ENCODE measurements at places on chromosomes 13 and 19.

DNA sequence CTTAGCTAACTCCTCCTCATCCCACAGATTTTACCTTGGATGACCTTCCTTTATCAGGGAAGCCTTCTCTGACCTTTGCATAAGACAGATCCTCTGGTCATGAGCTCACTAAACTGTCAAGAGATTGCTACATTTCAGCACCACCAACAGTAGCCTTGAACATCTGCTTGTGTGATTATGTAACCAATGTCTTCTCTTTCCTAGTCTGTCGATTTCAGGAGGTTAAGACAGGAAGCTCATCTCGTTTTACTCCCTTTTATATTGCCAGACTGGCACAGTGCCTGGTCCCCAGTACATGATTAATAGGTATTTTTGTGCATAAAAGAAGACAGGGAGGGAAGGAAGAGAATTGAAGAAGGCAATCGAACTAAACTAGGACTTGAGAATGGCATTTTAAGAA lies 1697.7 kb downstream of the EFNB2 start:
- no peak for DNase-seq

DNA sequence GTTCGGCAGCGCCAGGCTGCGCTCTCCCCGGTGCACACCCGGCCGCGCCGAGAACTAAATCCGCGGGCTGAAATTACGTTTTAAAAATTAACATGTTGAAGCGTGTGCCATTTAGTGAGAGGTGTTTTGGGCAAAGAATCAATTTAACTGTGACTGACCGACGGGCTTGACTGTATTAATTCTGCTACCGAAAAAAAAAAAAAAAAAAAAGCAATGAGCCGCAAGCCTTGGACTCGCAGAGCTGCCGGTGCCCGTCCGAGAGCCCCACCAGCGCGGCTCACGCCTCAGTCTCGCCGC lies 9.6 kb upstream of the SOX1 start:
- DNase-seq: no peak

GRCh38 chr19:6768236-6768785 lies 1.1 kb upstream of the SH2D3A start:
- DNase-seq: no peak

GRCh38 chr13:97727991-97728390 lies 225.5 kb upstream of the IPO5 start:
- DNase-seq: no peak

DNA sequence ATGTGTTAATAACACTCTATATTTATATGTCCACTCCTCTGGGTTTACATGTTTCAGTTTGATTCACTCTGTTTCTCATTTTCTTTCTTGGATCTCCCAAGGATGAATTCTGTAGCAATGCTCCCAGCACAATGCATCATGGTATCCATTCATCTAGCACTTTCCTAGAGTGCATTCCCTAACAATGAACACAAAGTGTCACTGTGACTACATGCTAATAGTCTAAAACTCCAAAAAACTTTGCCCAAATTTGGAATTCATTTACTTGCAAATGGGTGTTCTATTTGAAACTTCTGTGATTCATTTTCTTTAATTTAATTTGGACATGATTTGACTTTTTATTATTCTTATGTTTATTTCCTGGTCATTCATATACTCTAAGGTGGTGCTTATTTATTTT lies 286.3 kb downstream of the POU4F1 start:
- no peak for DNase-seq

DNA sequence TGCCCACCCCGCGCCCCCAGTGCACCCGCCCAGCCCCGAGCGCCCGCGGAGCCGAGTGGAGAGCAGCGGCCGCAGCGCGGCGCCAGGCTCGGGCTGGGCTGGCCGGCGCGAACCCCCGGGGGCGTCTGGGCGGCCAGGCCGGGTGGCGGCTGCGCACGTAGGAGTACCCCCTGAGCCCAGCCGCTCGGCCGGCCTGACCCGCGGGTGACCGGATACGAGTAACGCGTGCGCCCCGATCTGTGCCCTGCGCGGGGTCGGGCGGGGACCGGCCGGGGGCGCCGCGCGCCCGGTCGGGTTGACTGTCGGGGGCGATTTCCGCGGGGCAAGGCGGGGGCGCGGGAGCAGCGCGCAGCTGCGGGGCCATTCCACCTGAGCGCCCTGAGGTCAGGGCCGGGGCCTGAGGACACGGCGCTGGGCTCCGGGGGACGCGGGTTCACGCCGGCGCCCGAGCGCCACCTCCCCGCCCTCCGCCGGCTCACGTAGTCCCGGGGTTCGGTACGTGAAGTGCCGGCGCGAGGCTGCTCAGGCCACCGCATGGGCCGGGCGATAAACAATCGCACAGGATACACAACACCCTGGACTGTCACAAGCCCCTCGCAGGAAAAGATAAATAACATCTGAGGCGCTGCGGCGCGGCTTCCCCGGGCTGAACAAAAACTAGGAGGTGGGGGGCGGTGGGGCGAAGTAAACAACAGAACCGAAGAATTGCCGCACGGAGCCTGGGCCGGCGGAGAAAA lies 37.6 kb upstream of the FLT1 start:
- no peak for DNase-seq

DNA sequence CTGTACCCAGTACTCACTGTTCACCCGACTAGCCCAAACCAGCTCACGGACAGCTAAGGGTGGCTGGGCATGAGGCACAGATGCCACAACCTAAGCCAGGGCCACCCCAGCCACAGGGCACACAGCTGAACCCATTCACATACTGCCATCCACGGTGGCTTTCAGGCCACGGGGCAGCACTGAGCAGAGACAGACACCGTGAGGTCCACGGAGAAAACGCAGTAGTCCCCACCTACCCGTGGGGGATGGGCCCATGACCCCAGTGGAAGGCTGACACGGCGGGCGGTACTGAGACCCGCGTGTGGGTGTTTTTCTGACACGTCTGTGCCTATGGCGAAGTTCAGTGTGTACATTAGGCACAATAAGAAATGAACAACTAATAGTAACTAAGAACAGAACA lies 25.5 kb downstream of the IZUMO4 start:
- no peak for DNase-seq
